ENCODE measurements at places on chromosomes 1 and 21.

GRCh38 chr1:240091614-240092300, at the start of gene FMN2:
Gene FMN2 (plus strand): TSS chr1:240091883. CDS start chr1:240092110, 227 bp downstream.
- peak; percentile 94 for DNase-seq

- DNase-seq: peak; percentile 48
Observed at GRCh38 chr1:110298991-110299390, 40.2 kb upstream of the RBM15 start.

- peak; percentile 65 for DNase-seq
Observed at GRCh38 chr1:78840453-78841271, 165.9 kb downstream of the ADGRL4 start.

DNA sequence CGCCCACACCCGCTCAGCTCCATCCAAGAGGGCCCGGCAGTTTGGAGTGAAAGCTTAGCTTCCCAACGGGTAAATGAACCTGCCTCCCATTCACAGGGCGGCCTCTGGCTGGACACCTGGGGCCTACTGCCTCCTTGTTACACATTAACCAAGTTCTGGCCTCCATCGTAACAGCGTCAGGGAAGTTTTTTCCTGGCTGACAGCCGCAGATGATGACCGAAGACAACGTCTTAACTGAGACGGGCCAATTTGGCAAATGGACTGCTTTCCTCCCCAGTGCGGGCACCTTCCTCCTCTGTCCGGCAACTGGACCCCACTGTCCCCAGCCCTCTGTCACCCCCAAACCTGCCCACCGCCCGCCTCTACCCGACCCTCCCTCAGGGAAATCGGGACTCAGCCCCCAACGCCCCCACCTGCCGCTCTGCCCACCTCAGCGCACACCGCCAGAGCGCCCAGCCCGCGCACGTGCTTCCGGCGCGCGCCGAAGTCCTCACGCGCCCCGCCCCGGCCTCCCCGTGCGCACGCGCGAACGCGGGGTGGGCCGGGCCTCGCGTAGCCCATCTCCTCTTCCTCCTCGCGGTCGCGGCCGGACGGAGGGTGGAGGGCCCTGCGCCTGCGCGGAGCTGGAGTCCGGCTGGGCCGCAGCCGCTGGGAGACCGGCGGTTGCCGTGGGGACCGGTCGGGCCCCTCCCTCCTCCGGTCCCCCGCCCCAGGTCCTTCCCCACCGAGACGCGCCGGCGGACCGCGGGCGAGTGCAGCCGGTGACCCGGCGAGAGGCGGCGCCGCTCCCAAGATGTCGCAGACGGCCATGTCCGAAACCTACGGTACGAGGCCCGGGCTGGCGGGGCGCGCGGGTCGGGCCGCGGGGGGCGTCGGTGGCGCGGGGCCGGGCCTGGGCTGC, at the start of gene RAB4A:
Gene RAB4A, plus strand, starts transcription at position 565 of the 901 bp plus-strand sequence. Its CDS starts 229 bp downstream, at position 794.
- peak; percentile 99 for DNase-seq

DNA sequence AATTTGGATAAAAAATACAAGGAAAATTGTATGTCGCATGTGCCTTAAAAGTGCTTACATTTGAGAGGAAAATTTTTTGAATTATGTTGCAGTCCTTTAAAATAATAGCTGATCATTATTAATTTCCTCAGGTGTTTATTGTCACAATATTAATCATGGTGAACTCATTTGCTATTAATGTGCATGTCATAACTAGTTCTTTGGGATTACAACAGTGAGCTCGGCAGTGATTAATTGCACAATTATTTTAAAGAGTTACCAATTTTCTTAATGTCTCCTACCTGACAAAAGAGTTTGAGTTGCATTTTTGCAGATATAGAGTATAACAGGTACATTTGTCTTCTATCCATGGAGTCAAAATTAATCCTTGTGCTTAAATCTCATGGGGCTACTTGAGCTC, 854.3 kb downstream of the BRINP3 start:
- DNase-seq: no peak

- DNase-seq: peak; percentile 49
Observed at GRCh38 chr1:248872752-248873408, 14.0 kb upstream of the ZNF692 start.

- DNase-seq: no peak
Observed at GRCh38 chr1:188517139-188517538, 1688.4 kb downstream of the PLA2G4A start.

GRCh38 chr1:222788402-222789156, 26.3 kb upstream of the DISP1 start:
- DNase-seq: no peak

- no peak for DNase-seq
Observed at GRCh38 chr1:198917226-198917625, 278.4 kb downstream of the PTPRC start.

DNA sequence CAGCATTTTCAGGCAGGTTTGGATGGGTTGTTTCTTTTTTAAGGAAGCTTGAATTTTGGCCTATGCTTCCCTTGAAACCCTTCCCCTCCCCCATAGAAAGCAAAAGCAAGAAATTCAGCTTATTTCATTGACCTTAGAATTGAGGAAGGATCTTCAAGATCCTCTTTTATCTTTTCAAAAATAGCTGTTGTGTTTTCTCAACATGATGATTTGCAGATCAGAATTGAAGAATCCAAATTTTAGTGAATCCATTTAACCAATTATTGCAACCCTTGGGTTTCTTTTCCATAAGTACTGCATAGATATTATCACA, 73.7 kb downstream of the LRRC8C start:
- DNase-seq: no peak

DNA sequence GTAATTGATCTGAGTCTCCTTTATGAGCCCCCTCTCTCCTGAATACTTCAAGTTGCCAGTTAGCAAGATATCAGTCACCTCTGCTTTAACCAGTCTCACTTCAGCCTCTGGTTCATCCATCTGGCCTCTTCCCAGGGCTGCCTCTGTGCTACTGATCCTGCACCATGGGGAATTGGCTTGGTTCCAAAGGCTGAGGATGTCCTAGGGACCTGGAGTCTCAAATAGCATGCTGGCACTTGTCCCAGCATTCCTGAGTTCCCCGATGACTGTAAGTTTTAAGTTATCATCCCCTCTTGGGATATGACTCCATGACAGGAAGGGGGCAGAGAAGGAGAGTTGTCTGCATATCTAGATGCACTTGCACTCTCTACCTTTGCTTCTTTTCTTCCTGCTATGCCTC, 252.0 kb downstream of the PTBP2 start:
- no peak for DNase-seq

GRCh38 chr1:229887043-229887822, 179.8 kb upstream of the GALNT2 start:
- DNase-seq: no peak

GRCh38 chr1:12275370-12275769, 45.5 kb downstream of the VPS13D start:
- peak; percentile 74 for DNase-seq

DNA sequence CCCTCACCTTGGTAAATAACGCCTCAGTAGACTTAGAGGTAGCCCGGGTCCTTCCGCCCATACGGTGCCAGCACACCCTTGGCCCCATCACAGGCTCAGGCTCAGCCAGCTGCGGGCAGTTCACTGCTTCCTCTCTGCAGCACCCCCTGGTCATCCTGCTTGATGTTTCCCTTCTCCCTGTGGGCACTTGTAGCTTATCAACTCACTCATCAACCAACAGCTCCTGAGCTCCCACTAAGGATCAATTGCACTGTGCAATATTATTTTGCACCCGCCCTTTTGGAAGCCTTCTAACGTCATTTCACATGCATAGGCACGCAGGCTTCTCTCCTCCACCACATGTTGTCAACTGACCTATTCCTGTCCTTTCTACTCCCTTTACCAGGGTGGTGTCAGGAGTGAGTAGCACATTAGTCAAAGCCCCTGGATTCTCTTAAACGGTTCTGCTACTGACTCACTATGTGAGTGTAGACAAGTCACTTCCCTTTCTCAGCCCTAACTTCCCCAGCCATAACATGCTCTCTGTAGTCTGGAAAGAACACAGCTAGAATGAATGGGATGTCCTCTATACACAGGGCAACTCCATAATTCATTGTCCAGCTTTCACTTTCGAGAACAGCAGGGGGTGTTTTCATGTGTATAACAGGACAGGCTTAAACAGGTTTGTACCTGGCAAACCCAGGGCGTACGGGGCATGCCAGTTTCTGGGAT, 47.1 kb upstream of the IRF2BP2 start:
- DNase-seq: peak; percentile 82

- no peak for DNase-seq
Observed at GRCh38 chr1:168005529-168005928, 68.7 kb upstream of the MPC2 start.

GRCh38 chr1:156746728-156747631, 4.5 kb downstream of the HDGF start:
- peak; percentile 96 for DNase-seq

DNA sequence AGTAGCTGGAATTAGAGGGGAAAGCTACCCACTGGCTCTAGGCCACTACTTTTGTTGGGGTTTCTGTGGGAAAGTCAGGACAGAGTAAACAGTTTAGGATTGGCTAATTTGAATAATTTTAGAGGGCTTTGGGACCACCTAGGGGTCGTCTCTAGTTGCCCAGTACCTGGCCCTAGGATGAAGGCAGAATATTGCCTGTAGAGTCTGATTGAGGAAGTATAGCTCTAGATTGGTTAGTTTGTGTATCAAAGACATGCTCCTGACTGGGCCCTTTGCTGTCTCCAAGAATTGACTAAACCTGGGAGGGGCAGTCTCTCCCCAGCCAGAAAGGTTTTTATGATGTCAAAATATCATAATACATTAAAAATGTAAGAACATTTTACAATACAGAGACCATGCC, 142.0 kb downstream of the POU2F1 start:
- no peak for DNase-seq

- no peak for DNase-seq
Observed at GRCh38 chr1:210662291-210663050, 333.8 kb downstream of the HHAT start.

- no peak for DNase-seq
Observed at GRCh38 chr1:25977801-25978200, 20.1 kb downstream of the PAFAH2 start.

DNA sequence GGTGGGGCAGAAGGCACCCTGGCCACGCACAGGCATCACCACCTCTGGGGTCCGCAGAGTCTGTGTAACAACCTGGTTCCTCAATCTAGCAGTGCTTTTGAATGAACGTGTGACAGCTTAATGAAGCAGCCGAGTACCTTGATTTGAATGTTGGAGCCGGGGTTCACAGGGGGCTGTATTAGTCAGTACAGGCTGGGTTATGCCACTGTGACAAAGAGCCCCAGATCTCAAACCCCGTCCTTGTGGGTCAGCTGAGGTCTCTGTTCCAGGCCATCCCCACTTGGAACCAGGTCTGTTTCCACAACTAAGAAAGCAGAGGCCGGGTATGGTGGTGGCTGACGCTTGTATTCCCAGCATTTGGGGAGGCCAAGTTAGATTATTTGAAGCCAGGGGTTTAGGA, 10.5 kb downstream of the TMEM240 start:
- DNase-seq: no peak

DNA sequence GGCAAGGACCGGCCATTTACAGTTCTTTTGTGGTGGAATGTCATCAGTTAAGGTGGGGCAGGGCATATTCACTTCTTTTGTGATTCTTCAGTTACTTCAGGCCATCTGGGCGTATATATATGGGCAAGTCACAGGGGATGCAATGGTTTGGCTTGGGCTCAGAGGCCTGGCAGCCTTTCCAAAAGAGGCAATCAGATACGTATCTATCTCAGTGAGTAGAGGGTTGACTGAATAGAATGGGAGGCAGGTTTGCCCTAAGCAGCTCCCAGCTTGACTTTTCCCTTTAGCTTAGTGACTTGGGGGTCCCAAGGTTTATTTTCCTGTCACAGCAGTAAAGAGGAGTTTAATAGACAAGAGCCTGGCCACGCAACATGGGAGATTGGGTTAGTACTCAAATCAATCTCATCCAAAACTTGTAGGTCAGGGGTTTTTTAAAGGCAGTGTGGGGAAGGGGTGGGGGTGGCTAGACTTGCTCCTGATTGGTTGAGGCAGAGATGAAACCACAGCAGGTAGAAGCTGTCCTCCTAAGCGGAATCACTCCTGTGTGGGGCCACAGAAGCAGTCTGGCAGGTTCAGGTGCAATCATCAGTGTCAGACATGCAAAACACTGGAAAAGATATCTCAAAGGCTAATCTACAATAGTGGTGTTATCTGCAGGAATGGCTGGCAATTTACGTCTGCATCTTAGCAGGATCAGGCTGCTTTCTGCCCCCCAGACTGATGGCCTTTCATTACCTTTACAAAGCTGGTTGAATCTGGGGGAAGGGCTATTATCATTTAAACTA, 112.9 kb downstream of the TLR5 start:
- no peak for DNase-seq

DNA sequence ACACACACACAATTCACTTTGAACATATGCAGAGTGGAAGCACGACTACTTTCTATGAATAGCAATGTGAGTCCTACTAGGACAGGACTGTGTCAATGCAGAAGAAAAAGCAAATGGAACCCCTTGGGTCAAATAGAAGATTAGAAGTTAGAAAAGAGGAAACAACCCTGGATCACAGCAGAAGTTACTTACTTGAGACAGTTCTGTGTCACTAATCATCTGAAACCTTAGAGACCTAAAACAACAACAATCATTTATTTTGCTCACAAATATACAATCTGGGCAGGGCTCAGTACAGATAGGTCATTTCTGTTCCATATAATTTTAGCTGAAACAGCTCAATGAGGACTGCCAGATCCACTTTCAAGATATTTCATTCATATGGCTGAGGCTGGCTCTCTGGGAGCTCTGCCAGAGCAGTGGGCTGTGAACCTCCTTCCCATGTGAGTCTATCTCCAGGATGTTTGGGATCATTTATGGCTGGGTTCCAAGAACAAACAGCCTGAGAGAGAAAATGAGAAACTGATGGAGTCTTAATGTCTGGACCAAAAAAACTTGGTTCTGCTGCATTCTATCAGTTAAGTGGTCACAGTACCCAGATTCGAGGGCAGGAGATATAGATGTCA, 42.5 kb upstream of the IL10 start:
- DNase-seq: peak; percentile 42

GRCh38 chr1:210654176-210654981, 325.7 kb downstream of the HHAT start:
- DNase-seq: no peak

Data from GM03348 (cell line).